ENCODE measurements at places on chromosomes 1 and 21. TPM values are rescaled to one million over a fixed set of nuclear protein-coding genes. Genes with fewer than 3 reads are reported as not detected.

TIPRL gene
- 37.5 TPM for total RNA-seq

NCF2 gene
- 11.7 TPM for total RNA-seq

TTC39A gene
- not detected for total RNA-seq

CELA2A gene
- not detected for total RNA-seq

PODN gene
- total RNA-seq, result not detected

KIF14 gene
- 23.9 TPM for total RNA-seq

CFHR5 gene
- total RNA-seq, result not detected

LRRIQ3 gene
- 0.60 TPM for total RNA-seq

PRAMEF6 gene
- not detected for total RNA-seq

LCE1C gene
- total RNA-seq, result not detected

GATAD2B gene
- total RNA-seq, result 81.5 TPM

FCMR gene
- total RNA-seq, result 226 TPM

PPIAL4G gene
- 0.83 TPM for total RNA-seq

FALEC gene
- not detected for total RNA-seq

CENPF gene
- 134 TPM for total RNA-seq

ARHGEF10L gene
- not detected for total RNA-seq

CNR2 gene
- 0.28 TPM for total RNA-seq

PWP2 gene
- 21.6 TPM for total RNA-seq

HSD3B1 gene
- total RNA-seq, result not detected

PRR9 gene
- total RNA-seq, result not detected

PRAMEF9 gene
- total RNA-seq, result not detected

TRNP1 gene
- total RNA-seq, result 0.20 TPM

FOXD2 gene
- total RNA-seq, result 0.36 TPM

POU3F1 gene
- not detected for total RNA-seq

SLAMF8 gene
- 0.48 TPM for total RNA-seq

SH2D5 gene
- not detected for total RNA-seq

KCNE1 gene
- total RNA-seq, result 0.13 TPM

CAMK1G gene
- not detected for total RNA-seq

PGLYRP3 gene
- total RNA-seq, result not detected
